Hematopoietic multipotent progenitor cell treated with erythropoietin and hydrocortisone succinate and interleukin-3 and kit ligand, for 4 days (in vitro differentiated cells): ENCODE measurements at places on chromosomes 11 and 22.
A peak's percentile ranks its signal among the peaks of the same experiment; 100 is the strongest.

GRCh38 chr11:114011443-114011842 is 36.5 kb downstream of the HTR3A start:
- no peak for DNase-seq

- no peak for DNase-seq
These were observed 587.9 kb upstream of the KIRREL3 start for GRCh38 chr11:127588431-127588830.

GRCh38 chr11:45173064-45173463 is 26.6 kb downstream of the PRDM11 start:
- no peak for DNase-seq

DNA sequence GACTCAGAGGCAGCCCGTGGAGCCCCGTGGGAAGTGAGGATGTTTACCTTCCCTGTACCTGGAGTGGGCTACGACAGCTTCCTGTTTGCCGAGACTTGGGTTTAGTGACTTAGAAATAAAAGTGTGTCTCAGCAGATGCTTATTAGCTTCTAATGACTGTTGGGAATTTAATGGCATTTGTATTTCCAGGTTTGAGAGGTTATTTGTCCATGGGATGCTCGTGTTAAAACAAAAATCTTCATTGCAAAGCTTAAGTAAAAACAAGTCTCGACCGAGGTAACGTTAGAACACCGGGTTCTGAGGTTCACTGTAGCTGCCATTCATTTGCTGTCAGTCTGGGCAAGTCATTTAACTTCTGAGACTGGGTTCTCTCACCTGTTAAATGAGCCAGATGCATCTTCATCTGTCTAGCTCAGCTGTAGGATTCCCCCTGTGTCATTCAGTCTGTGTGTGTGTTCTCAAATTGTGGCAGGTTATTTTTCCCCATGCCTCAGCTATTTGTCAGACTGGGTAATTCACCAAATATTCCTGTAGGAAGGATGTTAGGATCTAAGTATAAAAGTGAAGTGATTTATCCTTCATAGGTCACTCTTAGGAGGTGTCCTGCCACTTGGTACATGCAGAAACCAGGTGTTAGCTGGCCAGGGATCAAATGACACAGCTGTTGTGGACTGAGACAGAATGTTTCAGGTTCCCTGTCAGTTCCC is 791 bp downstream of the EI24 start:
- DNase-seq, result peak; percentile 28

DNA sequence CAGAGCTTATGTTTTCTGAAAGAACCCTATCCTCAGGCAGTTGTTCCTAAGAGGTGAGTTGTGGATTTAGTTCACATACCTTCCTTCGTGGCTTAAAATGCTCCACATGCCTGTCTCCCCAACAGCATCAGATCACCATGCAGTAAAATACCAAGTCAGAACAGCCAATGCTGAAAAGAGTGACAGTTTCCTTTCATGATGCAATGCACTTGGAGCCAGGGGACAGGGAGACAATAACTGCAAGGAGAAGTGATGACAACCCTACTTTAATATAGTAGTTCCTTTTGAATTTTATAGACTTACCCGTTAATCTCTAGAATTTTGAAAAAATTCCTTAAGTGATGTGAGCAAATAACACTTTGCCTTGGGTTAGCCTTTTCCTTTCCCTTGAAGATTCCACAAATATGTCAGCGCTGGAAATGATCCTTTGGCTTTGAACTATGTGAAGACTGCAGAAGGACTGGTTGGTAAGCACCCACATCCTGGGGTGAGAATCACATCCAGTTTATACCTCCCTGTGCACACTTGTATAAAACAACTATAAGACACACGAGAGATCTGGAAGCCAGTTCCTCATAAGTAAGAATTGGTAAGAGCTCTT is 71.2 kb downstream of the PIWIL4 start:
- no peak for DNase-seq

DNA sequence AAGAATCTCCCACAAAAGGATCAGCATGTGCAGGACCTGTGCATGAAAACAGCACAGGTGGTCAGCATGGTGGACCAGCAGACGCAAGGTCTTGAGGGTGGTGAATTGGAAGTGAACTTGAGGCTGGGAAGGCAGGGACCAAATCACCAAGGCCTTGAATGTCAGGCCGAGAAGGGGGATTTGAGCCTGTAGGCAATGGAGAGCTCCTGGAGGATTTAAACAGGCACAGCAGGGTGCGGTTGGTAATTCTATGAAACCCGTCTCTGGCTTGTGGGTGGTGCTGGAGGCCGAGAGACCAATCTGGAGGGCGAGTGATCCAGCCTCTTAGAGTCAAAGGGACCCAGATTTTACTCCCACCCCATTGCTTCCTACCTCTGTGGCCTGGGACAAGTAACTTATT is 2.4 kb downstream of the TSKU start:
- DNase-seq, result no peak

DNA sequence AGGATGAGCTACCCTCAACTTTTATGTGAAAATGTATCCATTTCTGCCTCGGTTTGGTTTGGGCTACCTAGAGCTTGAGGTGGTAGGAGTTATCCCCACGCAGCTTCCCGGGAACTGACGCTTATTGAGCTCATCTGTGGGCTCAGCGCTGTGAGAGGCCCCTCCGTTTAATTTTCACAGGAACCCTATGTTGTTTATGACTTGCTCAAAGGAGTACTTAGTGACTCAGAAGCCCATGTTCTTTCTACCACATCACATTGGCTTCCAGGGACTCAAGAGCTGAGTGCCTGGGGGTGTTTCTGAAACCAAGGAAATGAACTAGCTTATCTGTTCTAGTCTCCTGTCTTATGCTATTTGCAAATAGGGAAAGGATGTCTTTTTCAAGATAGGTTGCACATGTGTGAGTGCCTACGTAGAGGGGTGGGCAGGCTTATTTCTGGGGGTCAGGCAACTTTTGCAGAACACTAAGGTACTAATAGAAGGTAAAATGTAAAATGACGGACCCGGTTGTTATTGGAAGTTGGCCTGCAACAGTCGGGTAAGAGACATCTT is 40.5 kb downstream of the MICAL2 start:
- peak; percentile 77 for DNase-seq

DNA sequence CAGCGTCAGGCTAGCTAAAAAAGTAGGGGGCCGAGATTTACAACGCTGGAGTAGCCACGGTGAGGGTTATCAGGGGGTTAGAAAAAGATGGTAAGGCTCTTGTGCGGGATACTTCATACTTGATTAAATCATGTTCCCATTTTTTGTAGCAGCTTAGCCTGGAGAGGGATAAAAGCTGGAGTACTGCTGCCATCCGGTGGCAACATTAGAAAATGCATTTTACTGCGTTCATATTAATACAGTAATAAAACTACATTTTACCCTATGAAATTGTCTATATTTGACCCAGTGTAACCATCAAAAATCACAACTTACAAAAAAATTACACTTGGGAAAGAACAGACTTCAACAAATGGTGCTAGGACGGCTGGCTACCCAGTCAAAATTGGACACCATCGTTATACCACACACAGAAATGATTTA is 17.3 kb downstream of the RPUSD4 start:
- DNase-seq, result peak; percentile 69

- DNase-seq, result no peak
These were observed 62.7 kb downstream of the TECTA start for GRCh38 chr11:121163658-121164308.

DNA sequence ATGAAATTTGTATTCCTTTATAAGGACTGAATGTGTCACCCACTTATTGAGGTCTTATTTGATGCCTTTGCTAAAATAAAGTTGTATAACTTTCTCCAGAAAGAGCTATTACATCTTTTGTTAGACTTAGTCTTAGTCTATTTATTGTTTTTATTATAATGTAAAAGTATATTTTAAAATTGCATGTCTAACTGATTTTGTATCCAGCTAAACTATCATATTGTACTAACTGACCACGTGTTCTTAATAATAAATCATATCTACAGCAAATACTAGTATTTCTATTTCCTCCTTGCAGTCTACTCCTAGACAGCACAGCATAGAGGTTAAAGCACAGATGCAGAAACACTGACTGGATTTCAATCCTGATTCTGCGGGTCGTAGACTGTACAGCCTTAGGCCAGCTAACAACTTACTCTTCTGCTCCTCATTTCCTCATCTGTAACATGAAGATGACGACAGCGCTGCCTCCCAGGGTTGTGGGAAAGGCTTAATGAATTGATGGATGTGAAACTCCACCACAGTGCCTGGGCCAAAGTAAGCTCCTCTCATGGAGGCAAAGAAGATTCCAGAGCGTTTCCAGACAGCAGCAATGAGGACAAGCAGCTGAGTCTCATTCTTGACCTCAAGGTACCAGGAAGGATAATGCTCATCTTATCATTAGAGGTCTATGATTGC is 13.2 kb downstream of the IFITM10 start:
- no peak for DNase-seq

DNA sequence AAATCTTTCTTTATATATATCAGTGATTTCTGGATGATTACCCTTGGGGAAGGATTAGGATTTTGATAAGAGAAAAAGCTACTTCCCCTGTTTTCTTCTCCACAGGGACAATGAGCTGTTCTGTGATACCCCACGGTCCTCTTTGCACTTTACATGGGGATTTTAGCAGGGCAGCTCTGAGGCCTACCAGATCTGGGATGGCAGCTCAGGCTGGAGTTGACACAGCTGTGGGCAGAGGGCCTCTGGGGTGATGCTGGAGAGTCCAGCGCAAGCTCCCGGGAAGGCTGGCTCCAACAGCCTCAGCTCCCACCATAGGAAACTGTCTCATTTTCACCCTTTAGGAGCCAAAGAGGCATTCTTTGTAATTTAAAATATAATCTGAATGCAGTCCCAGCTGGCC is 383.8 kb upstream of the NARS2 start:
- no peak for DNase-seq

DNA sequence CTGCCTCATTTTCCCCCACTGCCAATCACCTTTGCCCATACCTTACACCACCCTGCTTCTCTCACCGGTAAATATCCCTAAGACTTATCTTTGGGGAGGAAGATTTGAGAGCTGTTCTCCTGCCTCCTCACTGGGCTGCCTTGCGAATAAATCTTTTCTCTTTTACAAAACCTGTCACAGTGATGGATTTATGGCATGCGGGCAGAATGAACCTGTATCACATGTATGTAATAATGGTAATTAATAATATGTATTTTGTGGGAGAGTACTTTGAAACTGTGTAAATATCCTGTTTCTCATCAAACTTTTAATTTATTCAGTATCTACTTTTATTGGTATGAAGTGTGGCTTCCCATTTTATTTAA is 3.6 kb upstream of the USP18 start:
- DNase-seq, result no peak

DNA sequence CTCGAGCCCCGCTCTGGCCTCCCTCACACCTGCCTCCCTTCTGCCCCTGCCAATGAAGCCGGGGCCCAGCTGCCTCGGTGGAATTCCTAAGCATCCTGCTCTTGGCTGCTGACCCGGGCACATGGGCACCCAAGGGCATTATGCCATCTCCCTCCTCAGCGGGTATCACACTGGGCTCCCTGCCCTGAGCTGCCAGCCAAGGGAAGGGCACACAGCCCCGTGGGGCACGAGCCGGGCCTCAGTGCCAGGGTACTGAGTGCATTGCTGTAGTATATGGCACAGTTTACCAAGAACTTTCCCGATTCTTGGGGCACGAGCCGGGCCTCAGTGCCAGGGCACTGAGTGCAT is 43.8 kb upstream of the JAM3 start:
- no peak for DNase-seq

DNA sequence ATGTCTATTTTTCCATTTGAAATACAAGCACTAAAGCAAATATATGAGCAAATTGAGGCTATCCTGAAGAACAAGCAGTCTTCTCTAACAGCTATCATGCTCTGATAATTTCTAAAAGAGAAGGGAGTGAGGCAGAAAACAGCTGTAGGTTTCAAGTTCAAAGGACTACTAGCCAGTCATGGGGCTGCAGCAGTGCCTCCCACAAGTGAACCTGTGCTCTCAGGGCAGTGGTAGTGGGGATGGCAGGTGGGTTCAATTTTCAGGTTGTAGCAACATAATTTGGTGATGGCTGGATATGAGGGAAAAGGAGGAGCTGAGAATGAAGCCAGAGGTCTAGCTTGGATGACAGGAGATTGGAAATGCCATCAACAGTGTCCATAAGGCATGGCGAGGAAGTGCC is 93.5 kb upstream of the ARHGAP20 start:
- no peak for DNase-seq
